Islet precursor cell (in vitro differentiated cells): ENCODE measurements at places on chromosomes 11 and 22.

DNA sequence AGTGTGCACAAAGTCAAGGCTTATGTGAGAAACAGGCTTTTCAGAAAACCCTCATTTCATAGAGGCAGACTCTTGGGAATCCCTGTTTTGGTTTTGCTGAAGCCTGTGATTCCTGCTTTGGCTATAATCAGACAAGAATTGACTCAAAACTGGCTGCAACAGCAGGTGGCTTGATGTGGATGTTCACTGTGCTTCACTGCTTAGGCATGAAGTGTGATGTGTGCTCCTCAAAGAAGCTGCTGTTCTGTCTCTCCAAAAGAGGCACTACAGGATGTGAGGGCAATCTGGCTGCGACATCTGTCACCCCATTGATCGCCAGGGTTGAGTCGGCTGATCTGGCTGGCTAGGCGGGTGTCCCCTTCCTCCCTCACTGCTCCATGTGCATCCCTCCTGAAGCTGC lies 103.5 kb downstream of the C11orf58 start:
- DNase-seq: no peak

DNA sequence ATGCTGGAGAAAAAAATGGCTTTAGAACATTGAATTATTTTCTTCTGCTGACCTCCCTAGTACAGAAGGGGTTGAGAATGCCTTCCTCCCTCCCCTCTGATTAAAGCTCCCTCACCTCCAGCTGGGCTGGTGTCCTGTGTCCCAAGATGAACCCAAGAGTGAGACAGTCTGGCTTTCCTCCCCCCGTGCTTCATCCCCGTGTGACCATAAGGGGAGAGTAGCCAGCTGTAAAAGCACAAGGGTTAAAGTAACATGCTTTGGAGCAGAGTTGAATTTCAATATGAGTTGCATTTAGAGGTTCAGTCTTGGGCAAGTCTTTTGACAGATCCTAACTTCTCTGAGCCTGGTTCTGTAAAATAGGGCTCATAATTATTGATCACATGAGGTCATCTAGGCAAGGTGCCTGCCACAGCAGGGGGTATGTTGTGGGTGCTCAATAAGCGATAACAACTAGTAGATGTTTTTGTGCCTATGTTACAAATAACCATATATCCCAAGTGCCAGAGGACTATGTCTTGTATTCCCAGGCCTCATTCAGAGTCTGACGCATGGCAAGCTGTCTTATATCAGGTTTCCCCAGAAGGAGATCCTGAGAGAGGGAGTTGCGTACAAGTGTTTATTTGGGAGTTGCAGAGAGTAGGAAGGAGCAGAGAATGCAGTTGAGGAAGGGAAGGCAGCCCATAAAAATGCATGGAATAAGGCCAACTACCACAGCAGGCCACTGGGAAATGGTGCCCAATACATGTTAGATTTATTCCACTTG lies 4.1 kb downstream of the PRG2 start:
- DNase-seq: no peak

- DNase-seq: peak; percentile 84
These were observed at the start of gene LGALS12 for GRCh38 chr11:63505857-63506528. TSS of gene LGALS12 (plus strand) at chr11:63506084. CDS start at chr11:63506459, 375 bp downstream.

DNA sequence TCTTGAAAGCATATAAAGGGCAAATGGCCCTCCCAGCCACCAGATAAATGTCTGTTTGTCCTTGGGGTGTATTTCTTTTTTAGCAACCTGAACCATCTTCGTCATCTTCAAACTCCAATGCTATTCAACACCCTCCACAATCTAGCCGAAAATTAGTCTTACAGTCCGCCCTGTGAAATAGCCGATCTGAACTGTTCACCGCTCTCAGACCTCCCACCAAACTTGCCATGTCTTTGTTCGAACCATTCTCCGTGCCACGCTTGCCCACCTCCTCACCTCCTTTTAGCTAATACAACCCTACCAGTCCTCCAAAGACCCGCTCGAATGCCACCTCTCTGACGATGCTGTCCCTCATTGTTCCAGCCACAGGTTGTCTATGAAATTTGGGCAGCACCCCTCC lies 46.0 kb downstream of the SC5D start:
- DNase-seq: no peak

GRCh38 chr11:86745571-86745970 lies 54.8 kb upstream of the PRSS23 start:
- peak; percentile 85 for DNase-seq

DNA sequence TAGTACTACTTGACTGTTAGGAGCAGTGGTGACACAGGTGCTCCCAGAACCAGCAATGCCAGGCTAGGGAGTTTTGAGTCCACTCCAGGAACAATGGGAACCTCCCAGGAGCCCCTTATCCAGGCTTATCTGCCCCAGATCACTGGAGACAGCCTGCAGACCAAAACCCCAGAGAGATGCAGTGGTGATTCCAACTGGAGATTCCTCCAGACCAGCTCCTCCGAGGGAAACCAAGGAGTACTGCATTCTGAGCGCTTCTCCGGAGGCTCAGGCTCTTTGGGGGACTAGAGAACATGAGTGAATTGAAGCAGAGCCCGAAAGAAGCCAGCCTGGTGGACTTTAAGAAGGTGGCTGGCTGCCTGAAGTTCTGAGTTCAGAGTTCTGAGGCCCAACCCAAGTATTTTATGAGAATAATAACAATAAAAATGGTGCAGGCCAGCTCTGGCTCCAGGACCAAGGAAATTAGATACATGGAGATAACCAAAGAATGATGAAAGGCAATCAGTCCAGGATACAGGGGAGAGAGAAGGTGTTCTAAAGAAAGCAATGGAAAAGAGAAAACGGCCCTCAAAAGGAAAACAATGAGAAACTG lies 1.3 kb upstream of the TMEM25 start:
- DNase-seq: no peak

DNA sequence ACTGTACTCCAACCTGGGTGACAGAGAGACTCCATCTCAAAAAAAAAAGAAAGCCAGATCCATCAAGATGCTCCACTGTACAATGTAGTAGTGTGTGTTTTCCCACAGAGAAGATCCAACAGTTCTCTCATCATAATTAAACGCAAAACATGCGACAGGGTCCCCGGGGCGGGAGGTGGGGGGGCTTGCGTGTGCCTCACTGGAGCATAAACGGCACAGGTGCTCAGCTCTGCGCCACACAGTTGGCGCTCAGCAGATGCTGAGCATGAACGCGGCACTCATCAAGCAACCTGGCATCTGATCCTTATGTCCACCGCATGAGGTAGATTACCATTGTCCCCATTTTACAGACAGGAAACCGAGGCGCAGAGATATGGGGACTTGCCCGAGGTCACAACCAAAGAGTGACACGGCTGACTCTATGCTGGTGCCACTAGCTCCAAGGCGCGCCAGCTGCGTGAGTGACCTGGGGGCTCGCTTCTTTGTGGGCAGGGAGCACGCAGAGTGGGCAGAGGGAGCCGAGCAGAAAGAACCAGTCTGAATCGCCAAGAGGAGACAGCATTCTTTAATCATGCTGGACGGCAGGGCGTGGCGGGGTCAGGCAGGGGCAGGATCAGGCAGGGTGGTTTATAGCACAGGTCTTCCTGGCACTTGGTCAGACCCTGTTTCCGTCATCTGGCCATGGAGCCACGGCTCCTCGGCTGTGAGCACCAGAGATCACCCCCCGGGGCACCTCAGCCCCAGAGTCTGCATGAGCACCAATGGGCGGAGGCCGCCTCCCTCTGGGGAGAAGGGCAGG lies 8.2 kb downstream of the C1QTNF6 start:
- DNase-seq: no peak

DNA sequence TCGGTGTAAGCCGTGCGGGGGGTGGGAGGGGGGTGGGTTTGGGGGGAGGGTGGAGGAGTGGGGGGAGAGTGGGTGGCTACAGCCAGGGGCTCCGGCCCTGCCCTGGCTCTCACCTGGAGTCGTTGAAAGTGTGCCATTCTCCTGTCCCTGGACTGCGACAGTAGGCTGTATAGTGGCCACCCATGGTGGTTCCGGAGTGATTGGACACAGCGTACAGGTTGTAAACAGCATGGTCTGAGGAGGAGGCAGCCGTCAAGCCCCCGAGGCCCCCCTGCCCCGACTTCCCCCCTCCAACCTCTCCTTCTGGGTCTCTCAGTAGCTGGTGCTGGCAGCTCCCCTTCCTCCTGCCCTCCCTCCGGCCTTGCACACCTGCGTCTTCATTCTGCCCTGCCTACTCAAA lies 10.6 kb upstream of the MFRP start:
- no peak for DNase-seq

DNA sequence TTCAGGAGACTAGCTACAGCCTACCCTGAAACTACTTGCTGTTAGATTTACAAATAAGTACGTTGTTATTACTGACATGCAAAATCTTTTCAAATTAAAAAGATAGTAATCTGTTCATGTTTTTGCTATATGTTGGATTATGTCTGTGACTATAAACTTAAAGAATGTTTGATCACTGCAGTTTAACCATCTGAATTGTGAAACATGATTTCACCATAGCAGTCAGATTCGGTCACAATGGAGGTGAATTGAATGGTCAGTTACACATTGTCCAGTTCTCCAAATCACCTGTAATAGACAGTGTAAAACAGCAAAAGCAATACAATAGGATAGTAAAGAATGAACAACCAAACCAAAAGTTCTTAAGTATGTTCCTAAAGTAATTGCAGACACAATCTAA lies 43.3 kb downstream of the CCDC83 start:
- DNase-seq: no peak

- DNase-seq: no peak
These were observed 1074.3 kb upstream of the TENM4 start for GRCh38 chr11:80515097-80515496.

GRCh38 chr22:37337204-37337943 lies 55.1 kb downstream of the CYTH4 start:
- no peak for DNase-seq

DNA sequence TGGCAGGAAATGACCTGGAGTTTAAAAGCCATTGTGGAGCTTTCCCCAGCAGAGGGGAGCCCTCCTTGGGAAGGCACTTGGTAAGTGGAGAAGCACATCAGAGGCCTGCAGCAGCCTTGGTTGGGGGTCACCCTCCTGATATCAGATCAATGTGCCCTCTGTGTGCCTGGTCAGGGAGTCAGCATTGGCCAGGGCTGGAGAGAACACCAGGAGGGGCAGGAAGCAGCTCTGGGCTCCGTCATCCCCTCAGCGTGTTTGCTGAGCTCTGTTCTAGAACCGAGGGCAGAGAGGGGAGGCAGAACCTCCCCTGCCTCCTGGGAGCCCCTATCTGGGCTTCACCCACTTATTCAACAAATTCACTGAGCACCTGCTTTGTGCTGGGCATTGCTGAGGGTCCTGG lies 846.0 kb downstream of the TBC1D22A start:
- DNase-seq: peak; percentile 21

GRCh38 chr11:88555829-88556202 lies 218.3 kb upstream of the CTSC start:
- no peak for DNase-seq

GRCh38 chr11:18322818-18323570 lies 627 bp downstream of the GTF2H1 start:
- DNase-seq: no peak

DNA sequence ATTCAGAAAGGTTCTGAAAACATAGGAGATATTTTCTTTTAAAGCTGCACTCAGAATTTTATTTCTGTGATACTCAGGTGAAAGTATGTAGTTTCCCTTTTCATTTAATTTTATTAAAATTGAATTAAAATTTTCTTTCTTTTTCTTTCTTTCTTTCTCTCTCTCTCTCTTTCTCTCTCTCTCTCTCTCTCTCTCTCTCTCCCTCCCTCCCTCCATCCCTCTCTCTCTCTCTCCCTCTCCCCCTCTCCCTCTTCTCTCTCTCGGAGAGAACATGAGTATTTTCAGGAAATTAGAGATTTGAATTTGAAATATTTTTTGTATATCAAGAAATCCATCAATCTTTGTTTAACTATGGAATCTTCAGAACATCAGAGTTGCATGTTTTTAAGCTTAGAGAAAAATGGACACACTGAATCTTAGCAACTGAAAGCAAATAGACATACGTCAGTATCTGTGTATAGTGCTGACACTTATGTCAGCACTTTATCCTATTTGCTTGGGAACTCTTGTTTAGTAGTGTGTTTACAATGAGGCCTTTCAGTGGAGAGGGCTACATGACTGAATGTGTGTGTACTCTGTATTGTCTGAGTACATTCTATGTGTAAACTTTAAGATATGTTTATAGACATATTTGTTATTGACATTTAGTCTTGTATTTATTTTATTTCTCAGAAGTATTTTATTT lies 44.5 kb downstream of the PDE3B start:
- no peak for DNase-seq

DNA sequence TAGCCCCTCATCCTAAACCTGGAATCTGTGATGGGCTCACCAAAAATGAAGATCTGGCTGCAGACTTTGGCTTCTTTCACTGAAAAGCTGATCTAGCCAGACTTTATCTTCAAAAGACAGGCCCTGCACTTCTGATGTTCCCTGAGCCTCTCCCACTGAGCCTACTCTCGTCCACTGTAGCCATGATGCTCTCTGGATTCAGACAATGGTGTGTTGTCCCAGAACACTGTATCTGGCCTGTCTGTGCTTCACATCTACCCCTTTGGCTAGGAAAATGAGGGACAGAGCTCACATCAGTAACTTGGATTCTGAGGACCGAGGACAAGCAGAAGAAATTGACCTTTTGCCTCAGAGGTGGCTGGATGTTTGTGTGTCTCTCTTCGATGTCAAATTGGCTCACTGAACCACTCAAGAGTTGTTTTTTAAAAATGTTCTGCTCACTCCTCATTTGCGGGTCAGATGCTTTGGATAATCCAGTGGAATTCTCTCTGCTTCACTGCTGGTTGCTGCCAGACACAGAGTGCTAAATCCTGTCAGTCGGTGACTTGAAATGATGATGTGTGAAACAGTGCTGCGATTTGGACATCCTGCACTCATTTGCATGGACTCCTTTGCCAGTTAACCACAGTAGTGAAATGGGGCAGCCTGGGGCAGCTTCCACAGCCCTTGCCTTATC lies 67.5 kb downstream of the ARFGAP2 start:
- DNase-seq: peak; percentile 71

DNA sequence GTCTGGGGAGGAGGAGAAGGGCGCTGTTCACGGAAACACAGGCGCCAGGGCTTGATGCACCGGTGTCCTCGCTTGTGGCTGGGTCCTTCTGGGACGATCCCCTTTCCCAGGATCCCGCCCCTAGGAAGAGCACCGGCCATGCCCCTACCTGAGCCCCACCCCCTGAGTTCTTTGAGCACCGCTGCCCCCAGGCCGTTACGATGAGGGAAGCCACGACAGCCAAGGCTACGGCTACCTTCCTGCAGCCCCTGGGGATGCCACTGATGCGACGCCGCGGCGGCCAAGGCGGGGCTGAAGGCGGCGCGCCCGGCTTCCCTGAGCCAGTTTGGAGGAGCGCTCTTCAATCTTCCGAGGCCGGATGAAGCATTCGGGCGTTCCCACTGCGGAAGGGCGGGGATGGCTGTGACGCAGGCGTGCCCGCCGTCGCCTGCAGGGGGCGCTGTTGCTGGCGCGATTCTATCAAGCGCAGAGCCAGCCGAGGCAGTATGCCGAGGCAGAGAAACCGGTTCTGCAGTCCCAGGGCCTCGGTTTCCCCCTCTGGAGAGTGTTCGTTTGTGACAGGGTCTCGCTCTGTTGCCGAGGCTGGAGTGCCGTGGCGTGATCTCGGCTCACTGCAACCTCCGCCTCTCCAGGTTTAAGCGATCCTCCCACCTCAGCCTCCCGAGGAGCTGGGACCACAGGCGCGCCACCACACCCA lies 9.7 kb upstream of the NEFH start:
- DNase-seq: peak; percentile 92
